T-helper 17 cell (primary cell): ENCODE measurements at places on chromosomes 2 and 18. TPM values are rescaled to one million over a fixed set of nuclear protein-coding genes. Genes with fewer than 3 reads are reported as not detected.

- no peak for DNase-seq
Measured at GRCh38 chr18:34352385-34353163, 127.9 kb upstream of the NOL4 start.

GRCh38 chr2:222264791-222265320 lies 33.9 kb downstream of the PAX3 start:
- DNase-seq, result no peak

DNA sequence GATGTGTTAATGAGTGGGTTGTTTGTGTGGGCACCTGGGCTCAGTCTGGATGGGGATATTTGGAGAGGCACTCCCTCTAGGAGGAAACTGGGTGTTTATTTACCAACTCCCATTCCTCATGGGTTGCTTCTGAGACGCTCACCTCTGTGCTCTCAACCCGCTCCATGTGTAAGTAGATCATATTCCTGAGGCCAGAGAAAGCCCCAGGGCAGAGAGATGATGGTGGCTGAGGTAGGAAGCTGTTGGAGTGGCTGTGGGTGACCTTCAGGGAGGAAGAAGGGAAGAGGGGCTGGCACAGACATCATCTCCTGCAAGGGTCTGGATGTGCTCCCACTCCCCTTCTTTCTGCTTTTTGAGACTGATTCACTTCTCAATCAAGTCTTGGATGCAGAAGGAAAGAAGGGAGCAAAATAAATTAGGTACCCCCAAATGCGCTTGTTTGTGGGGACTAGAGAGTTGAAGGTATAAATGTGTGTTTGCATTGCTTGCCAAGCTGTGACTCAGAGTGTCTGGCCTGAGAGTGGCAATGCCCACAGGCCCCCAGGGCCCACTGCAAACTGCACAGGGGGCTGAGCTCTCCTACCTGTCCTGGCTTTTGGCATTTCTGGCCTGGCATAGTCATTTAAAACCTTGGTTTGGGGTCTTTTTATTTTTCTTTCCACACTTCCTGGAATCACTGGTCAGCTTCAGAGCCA lies 57.2 kb upstream of the TNP1 start:
- no peak for DNase-seq

PREB gene
- total RNA-seq, result 25.6 TPM
